Renal cortical epithelial cell (primary cell): ENCODE measurements at places on chromosomes 6 and 20. TPM values are rescaled to one million over a fixed set of nuclear protein-coding genes. Genes with fewer than 3 reads are reported as not detected.

DNA sequence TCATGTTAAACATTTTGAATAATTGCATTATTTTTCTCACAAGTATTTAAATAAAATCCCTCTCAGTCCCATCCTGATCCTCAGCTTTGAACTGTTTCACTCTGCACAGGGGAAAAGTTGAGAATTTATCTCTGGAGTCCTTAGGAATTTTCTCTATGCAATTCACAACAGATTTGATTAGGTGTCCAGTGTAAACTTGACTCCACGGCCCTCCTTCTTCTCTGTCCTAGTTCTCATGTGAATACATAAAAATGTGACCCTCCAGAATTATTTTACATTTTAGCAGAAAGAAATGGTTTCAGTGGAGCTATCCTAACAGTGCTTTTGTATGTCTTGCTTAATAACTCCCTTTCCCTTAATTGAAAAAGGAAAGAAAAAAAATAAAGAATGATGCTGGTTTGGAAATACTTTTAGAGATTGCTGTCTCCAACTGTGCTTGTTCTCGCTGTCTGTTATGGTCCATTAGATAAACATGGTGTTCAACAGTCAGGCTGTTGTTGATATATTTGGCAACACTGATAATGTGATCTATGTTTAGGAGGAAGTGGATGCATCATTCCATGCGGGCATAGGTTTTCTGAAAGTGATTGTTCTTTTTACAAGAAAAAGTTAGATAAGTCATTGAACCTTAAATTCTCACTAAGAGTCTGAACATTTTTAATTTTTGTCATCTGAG is 599.4 kb upstream of the CITED2 start:
- DNase-seq, result peak; percentile 80

GRCh38 chr6:42709871-42710270 is 12.5 kb downstream of the PRPH2 start:
- DNase-seq, result no peak

DNA sequence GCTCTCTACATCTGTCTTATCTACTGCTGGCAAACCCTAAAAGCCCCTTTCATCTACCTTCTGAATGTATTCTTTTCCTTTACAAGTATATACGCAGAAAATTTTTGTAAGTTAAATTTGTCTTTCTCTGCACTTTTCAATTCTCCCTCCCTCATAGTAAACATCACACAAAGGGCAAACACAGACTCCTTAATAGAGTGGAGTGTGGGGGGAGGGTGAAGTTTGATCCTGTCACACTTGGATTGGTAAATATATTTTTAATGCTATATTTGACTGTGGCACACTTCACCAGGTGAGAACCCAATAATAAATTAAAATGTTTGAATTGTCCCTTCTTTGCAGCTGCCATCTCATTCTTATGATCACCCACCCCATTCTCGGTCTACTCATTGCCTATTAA is 33.2 kb upstream of the PAQR8 start:
- no peak for DNase-seq

DNA sequence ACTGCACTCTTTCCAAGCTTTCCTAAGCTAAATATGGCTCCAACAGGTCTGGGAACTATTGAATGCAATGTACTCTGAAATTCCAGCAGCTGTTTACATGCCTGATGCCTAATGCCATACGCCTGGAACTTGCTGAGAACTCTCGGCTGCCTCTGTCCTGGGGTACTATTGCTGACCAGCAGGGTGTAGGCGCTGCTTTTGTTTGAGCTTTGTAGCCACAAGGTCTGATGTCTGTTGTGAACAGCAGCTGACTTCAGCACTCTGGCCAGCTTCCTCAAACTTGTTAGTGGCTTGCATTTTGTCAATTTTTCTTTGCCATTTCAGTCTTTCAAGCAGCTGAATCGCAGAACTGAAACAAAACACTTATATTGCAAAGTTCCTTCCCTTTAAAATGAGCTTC is 26.7 kb downstream of the SAYSD1 start:
- DNase-seq, result peak; percentile 75

DNA sequence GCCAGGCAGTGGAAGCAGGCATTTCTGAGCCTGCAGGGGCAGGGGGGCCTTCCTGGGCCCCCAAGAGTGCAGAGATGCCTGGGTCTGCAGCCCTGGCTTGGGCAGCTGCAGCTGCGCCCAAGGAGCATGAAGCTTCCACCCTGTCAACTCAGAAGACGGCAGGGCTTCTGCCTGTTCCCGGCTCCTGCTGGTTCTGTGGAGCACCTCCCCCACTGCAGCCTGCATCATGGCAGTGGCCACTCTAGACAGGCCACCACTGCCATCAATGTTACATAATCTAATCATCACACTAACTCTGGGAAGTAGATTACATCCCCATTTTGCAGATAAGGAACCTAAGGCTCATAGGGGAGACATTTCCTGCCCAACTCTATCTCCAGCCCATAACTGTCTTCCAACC is 21.1 kb upstream of the TOP1 start:
- DNase-seq, result no peak

GRCh38 chr20:58362206-58362516 is 26.9 kb upstream of the VAPB start:
- no peak for DNase-seq

DNA sequence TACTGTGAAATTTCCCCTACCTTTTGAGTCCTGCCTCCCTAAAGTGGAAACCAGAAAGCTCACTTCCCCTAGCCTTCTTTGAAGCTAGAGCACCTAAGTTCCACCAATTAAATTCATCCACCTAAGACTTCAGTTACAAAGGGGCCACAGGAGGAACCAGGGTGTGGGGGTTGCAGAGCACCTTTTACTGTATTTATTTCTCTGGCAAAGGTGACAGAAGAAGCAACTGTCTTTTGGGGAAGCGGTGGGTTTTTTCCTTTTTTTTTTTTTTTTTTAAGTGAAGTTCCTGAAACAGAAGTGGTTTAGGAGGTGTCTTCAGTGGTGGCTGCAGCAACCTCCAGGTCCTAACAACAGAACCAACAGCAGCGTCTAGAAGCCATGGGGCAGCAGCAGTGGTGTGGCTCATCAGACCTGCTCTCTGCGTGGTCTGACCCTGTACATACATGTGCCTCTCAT is 13.1 kb downstream of the PSMB9 start:
- DNase-seq, result no peak

GRCh38 chr20:63895952-63896263 is 982 bp downstream of the DNAJC5 start:
- peak; percentile 47 for DNase-seq

The DACT2 gene
- total RNA-seq, result 0.17 and 0.89 TPM in 2 replicates

- peak; percentile 6 for DNase-seq
Measured at GRCh38 chr20:16368645-16369292, 204.5 kb downstream of the KIF16B start.

The TEAD3 gene
- total RNA-seq, result 3.6 and 10.2 TPM in 2 replicates

DNA sequence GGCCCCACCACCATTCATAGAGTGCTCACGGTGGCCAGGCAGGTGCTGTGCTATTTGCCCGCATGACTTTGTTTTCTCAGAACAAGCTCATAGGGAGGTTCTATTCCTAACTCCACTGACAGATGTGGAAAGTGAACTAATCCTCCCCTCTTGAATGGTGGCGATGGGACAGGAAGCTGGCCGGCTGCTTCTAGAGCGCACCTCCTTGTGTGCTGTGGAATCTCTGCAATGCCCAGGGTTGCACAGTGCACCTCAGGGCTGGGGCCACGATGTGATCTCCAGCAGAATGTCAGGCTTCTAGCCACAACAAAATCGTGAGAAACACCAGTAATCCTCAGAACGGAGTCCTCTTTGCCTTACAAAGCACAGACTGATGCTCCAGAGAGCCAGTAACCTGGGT is 53.8 kb upstream of the SLC22A23 start:
- no peak for DNase-seq

- no peak for DNase-seq
Measured at GRCh38 chr6:152316024-152316423, 321.1 kb downstream of the SYNE1 start.

The MUCL3 gene
- total RNA-seq, result 0.17 TPM in 1 of 2 replicates, not detected in the other

DNA sequence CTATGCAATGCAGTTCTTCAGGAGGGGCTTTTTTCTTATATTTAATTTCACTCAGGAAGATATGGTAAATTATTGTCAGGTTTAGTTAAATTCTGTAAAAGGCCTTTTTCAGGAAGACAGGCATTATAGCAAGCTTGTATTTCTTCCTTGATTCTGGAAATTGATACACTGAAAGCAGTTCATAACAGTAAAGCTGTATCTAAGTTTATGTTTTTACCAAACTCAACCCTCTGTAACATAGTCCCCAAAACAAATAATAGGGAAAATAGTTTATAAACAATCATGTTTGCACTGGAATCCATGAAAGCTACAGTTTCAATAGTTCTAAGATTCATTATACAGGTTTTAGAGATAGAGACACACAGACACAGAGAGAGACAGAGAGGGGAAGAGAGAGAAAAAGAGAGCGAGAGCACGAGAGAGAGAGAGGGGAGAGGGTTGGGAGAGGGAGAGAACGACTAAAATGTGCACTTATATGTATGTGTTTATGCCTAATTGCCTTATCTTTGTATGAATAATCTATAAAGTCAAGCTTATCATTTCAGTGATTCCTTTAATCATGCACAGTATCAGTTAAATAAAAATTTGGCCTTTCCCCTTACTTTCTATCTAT is 454.4 kb downstream of the RFPL4B start:
- DNase-seq, result no peak

DNA sequence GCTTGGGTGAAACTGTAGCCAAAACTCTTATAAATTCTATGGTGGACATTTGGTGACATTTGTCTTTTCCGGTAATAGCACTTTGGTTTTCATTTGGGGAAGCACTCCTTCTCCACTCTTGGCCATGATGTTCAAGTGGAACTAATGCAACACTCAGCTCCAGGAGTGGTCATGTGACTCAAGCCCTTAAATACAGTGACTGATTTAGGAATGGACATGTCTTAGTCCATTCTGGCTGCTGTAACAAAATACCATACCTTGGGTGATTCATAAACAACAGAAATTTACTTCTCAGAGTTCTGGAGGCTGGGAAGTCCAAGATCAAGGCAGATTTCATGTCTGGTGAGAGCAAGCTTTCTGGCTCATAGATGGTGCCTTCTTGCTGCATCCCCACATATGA is 10.8 kb upstream of the FKBP1A start:
- DNase-seq, result no peak

DNA sequence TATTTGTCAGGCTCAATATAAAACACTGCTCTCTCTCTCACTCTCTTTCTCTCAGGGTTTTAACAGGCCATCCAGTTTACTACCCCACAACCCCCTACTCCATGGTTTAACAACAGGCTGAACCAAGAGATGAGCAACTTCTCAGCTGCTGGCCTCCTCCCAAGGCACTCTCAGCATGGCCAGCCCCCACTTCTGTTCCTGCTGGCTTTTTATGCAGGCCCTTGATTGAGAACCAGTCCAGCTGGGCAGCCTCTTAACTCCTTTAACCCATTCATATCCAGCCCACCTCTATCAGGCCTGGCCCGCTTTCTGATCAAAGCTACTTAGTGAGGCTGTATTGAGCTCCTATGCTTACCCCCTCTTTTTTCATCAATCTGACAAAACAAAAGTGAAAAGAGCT is 346.8 kb upstream of the POU3F2 start:
- DNase-seq, result no peak

- no peak for DNase-seq
Measured at GRCh38 chr6:79403563-79403962, 133.7 kb downstream of the LCA5 start.

GRCh38 chr20:41040855-41041254 is 12.2 kb downstream of the TOP1 start:
- DNase-seq, result no peak

GRCh38 chr6:72621291-72622093 is at the start of gene KCNQ5:
TSS of gene KCNQ5 (plus strand) at chr6:72622064.
- DNase-seq, result no peak

- DNase-seq, result no peak
Measured at GRCh38 chr6:88141561-88142296, 24.4 kb downstream of the CNR1 start.

The GTSF1L gene
- not detected in 2 replicates for total RNA-seq

GRCh38 chr20:8395956-8396355 is 263.9 kb downstream of the PLCB1 start:
- no peak for DNase-seq

DNA sequence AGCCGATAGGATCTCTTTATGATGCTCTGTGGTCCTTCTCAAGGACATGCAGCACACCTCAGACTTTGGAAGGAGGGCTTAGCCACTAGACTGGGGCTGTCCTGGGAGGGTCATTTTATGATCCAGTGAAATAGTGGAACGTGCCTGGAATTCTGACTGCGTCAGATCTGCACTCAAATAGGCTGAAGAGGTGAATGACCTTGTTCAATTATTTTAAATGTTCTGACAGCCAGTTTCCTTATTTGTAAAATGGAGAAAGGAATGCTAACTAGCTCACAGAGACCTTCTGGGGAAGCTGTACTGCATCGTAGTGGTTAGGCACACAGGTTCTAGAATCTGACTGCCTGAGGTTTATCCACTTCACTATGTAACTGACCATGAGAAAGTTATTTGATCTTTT is 587.5 kb downstream of the MAFB start:
- DNase-seq, result peak; percentile 65

GRCh38 chr6:150053450-150053849 is 15.5 kb downstream of the ULBP3 start:
- no peak for DNase-seq

DNA sequence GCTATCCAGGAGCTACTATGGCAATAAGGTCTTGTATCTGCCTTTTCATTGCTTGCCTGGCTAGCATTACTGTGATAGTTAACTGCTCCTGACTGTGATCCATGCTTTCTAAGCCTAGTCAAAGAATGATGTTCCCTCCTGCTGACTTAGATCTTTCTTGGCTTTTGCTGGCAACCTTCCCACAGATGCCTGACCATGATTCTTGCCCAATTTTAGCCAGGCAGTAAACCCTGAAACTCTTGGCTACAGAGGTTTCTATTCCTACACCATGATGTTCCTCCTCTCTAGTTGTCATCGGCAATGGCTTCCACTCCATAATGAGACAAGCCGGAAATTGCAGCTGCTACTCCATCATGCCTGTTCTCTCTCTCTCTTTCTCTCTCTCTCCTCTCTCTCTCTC is 238.1 kb downstream of the HAO1 start:
- peak; percentile 59 for DNase-seq

- no peak for DNase-seq
Measured at GRCh38 chr20:4329232-4329631, 313.9 kb upstream of the RNF24 start.

DNA sequence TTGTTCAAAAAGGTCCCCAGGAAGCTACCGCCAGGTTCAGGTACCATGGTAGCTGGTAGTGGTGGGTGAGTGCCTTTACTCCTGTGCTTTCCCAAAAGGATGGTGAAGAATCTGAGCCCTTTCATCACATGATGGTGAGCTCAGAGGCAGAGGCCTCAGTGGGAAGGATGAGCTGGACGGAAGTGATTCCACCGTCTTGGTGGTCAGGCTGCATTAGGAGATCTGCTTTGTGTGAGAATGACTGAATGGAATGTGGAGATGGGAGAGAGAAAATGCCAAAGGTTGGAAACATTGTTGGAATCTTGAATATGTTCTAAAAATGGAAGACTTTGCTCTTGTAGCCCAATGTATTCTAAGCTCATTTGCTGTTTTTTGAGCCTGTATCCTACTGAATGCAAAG is 108.1 kb upstream of the SCP2D1 start:
- peak; percentile 62 for DNase-seq

DNA sequence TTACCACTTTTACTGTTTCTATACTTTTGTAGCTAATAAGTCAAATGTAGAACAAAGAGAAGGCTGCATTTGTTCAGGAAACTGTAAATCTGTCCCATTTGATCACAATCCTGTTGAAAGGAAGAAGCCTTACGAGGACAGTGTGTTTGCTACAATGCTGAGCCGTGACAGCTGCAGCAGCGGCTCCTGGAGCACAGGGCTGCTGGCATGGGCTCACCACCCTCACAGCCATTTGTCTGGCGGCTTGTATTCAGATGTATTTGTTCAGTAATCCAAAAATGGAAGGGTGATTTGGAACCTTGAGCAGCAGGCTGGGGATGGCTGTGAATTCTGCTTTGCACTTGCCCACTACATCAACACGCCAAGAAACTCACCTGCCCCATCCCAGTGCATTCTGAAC is 5.7 kb downstream of the TUBB2A start:
- no peak for DNase-seq
